Natural killer cell (primary cell): ENCODE measurements at places on chromosomes 11 and 22. TPM values are rescaled to one million over a fixed set of nuclear protein-coding genes. Genes with fewer than 3 reads are reported as not detected.
A peak's percentile ranks its signal among the peaks of the same experiment; 100 is the strongest.

Gene YPEL1
- total RNA-seq, result 59.9 TPM

Gene PYGM
- 4.1 TPM for total RNA-seq

GRCh38 chr11:90908074-90908473 lies 685.2 kb upstream of the CHORDC1 start:
- H3K4me1 ChIP-seq, result no peaks in the 10 kb centered on the region
- no peaks in the 10 kb centered on the region for H3K27me3 ChIP-seq
- H3K4me3 ChIP-seq, result no peak overlapping the region
- H3K27ac ChIP-seq, result no peak overlapping the region

DNA sequence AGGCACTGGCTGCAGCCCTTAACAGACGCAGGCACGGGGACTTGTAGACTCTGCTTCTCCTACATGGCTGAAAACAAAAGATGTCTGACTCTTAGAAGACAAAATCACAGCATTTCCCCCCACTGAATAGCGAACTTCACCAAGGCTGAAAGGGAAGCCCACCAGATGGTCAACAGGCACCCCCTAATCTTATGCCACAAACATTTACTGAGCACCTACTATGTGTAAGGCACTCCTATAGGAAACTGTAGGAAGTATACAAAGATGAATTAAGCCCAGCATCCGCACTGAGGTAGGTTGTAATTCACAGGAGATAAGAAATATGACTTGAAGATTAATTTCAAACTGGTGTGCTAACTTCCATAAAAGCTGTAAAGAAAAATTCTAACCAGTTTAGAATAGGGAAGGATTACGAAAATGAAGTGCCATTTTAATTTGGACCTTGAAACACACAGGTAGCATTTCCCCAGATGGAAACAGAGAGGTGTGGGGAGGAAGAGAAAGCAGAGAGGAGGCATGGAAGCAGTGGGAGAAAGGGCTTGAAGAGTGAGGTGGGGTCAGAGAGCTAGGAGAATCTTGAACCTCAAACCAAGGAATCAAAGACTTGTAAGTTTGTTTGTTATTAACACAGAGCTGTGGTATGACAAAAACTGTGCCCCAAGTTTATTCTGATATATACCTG lies 38.1 kb downstream of the NUMA1 start:
- H3K4me3 ChIP-seq, result peak overlapping the region; percentile 87
- H3K27ac ChIP-seq, result peak overlapping the region; percentile 88
- H3K36me3 ChIP-seq, result peaks cover 2% of the 10 kb centered on the region
- DNase-seq, result no peak
- no peaks in the 10 kb centered on the region for H3K27me3 ChIP-seq
- H3K4me1 ChIP-seq, result peaks cover 56% of the 10 kb centered on the region

- no peak overlapping the region for H3K4me3 ChIP-seq
- H3K4me1 ChIP-seq, result peaks cover 5% of the 10 kb centered on the region
- H3K36me3 ChIP-seq, result no peaks in the 10 kb centered on the region
- DNase-seq, result no peak
- H3K27me3 ChIP-seq, result no peaks in the 10 kb centered on the region
- H3K27ac ChIP-seq, result no peak overlapping the region
Measured at GRCh38 chr22:44151676-44152075, 29.0 kb upstream of the PARVG start.

DNA sequence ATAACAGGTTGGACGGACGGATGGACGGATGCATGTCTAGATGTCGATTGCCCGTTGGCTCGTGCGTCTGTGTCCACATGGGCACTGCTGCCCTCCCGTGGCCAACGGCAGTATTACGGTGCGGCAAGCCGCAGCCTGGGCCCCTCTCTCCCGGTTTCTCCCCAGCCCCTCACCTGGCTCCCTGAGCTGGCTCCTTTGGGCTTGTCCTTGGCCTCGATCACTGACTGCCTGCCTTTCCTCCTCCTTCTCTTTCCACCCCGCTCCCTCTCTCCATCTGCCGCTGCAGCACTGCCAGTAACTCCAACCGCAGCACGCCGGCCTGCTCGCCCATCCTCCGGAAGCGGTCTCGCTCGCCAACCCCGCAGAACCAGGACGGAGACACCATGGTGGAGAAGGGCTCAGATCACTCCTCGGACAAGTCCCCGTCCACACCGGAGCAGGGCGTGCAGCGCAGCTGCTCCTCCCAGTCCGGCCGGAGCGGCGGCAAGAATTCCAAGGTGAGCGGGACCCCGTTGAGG lies 77.3 kb downstream of the SCN3B start:
- no peaks in the 10 kb centered on the region for H3K36me3 ChIP-seq
- no peaks in the 10 kb centered on the region for H3K27me3 ChIP-seq
- no peak overlapping the region for H3K4me3 ChIP-seq
- no peak overlapping the region for H3K27ac ChIP-seq
- peak; percentile 61 for DNase-seq

Gene KRTAP5-7
- not detected for total RNA-seq

Gene MOGAT2
- not detected for total RNA-seq

- peaks cover 37% of the 10 kb centered on the region for H3K36me3 ChIP-seq
- no peaks in the 10 kb centered on the region for H3K27me3 ChIP-seq
- no peak overlapping the region for H3K4me3 ChIP-seq
Measured at GRCh38 chr11:3831378-3832239, 9.2 kb downstream of the RHOG start.

- peaks cover 14% of the 10 kb centered on the region for H3K4me1 ChIP-seq
- H3K27me3 ChIP-seq, result no peaks in the 10 kb centered on the region
- H3K4me3 ChIP-seq, result no peak overlapping the region
- DNase-seq, result peak; percentile 78
- no peak overlapping the region for H3K27ac ChIP-seq
Measured at GRCh38 chr11:69670158-69670845, 4.9 kb downstream of the LTO1 start.

- H3K36me3 ChIP-seq, result no peaks in the 10 kb centered on the region
- H3K27me3 ChIP-seq, result no peaks in the 10 kb centered on the region
- no peak overlapping the region for H3K4me3 ChIP-seq
- H3K4me1 ChIP-seq, result peaks cover 4% of the 10 kb centered on the region
- DNase-seq, result no peak
Measured at GRCh38 chr11:86209806-86210657, 34.5 kb upstream of the EED start.

Gene BAD
- 31.6 TPM for total RNA-seq

GRCh38 chr11:1834779-1835670 lies at the start of gene SYT8:
TSS of gene SYT8 (plus strand) at chr11:1834990. CDS start at chr11:1835106, 116 bp downstream.
- no peaks in the 10 kb centered on the region for H3K36me3 ChIP-seq
- DNase-seq, result peak; percentile 4
- peaks cover 4% of the 10 kb centered on the region for H3K27me3 ChIP-seq
- no peak within 1 kb of the TSS for H3K27ac ChIP-seq

Gene NXPE2
- not detected for total RNA-seq

DNA sequence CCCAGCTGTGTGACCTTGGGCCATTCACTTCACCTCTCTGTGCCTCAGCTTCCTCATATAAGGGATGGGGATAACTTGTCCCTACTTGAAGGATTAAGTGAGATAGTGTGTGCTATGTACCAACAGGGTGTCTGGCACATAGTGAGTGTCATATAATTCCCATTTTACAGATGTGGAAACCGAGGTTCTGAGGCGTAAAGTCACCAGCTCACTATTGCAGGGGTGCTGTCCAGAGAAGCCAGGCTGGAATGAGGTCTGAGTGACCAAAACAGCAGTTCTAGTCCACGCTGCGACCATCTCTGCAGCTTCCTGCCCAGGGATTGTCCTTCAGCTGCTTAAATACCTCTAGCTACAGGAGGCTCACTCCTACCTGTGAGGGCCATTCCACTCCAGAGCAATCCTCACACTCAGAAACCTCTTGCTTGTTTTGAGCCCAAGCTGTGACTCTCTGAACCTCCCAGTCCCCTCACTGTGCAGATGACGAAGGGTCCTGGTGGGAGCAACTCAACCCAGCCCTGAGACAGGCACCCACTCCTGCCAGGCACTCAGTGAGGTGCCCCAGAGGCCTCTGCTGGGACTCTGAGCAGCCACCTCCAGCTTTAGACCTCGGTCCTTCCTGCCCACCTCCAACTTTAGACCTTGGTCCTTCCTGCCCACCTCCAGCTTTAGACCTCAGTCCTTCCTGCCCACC lies 5.8 kb downstream of the MB start:
- H3K36me3 ChIP-seq, result no peaks in the 10 kb centered on the region
- no peak overlapping the region for H3K4me3 ChIP-seq
- peaks cover 29% of the 10 kb centered on the region for H3K4me1 ChIP-seq
- DNase-seq, result no peak

- H3K36me3 ChIP-seq, result no peaks in the 10 kb centered on the region
- H3K27me3 ChIP-seq, result no peaks in the 10 kb centered on the region
- no peaks in the 10 kb centered on the region for H3K4me1 ChIP-seq
- no peak overlapping the region for H3K4me3 ChIP-seq
Measured at GRCh38 chr11:102197670-102198139, 87.5 kb downstream of the YAP1 start.

GRCh38 chr11:85815186-85815931 lies 4.4 kb upstream of the SYTL2 start:
- no peak for DNase-seq
- peaks cover 11% of the 10 kb centered on the region for H3K4me1 ChIP-seq
- H3K27ac ChIP-seq, result no peak overlapping the region
- H3K27me3 ChIP-seq, result no peaks in the 10 kb centered on the region

Gene PRR5L
- 367 TPM for total RNA-seq

- H3K27ac ChIP-seq, result peak within 1 kb of the TSS; percentile 65
- peak within 1 kb of the TSS; percentile 53 for H3K4me3 ChIP-seq
- peaks cover 32% of the 10 kb centered on the region for H3K4me1 ChIP-seq
- H3K27me3 ChIP-seq, result no peaks in the 10 kb centered on the region
- no peaks in the 10 kb centered on the region for H3K36me3 ChIP-seq
Measured at GRCh38 chr22:40177738-40178416, at the start of gene TNRC6B. TSS of gene TNRC6B (plus strand) at chr22:40177925. CDS start at chr22:40178136, 211 bp downstream.

GRCh38 chr11:5042091-5042490 lies 4.2 kb upstream of the OR52J3 start:
- no peak overlapping the region for H3K4me3 ChIP-seq
- no peaks in the 10 kb centered on the region for H3K36me3 ChIP-seq
- H3K27me3 ChIP-seq, result no peaks in the 10 kb centered on the region
- no peak for DNase-seq

Gene HTATIP2
- 16.7 TPM for total RNA-seq

Gene KCNE3
- 1.3 TPM for total RNA-seq

GRCh38 chr22:24450610-24451009 lies 23.2 kb downstream of the ADORA2A start:
- H3K27me3 ChIP-seq, result no peaks in the 10 kb centered on the region
- H3K4me1 ChIP-seq, result no peaks in the 10 kb centered on the region
- DNase-seq, result no peak
- no peaks in the 10 kb centered on the region for H3K36me3 ChIP-seq
- H3K27ac ChIP-seq, result no peak overlapping the region
- H3K4me3 ChIP-seq, result no peak overlapping the region

DNA sequence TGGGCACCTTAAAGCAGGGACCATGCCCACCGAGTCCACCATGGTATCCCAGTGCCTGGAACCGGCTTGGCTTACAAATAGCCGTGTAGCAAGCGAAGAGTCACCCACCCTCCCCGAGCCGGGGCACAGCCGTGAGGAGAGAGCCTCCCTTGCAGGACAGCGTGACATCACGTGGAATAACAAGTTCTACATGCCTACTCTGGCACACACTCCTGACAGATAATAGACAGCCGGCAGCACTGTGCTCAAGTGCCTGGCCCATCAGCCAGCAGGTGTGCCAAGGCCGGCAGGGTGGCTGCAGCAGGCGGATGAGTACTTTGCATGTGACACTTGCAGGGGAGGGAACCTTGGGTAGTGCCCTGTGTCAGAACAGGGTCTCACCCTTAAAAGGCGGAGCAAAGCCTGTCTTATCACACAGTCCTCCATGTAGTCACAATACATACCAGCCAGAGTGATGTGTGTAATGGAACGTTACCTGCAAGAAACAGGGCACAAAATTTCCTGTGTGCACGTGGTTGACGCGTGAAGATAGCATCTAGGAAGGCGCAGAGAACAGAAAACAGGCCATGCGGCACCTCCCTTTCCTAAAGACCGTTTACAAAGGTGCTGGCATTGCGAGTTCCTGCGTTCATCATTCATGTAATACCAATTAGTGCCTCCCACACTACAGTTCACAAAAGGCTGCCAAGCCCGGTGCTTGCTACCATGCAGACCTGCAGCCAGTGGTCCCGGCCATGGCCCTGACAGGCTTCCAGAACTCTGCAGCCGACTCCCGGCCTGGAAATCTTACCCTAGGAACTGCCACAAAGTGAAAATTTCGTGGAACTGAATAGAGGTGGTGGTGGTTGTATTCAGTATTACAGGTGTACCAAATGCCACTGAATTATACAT lies 16.4 kb downstream of the TOM1 start:
- H3K4me3 ChIP-seq, result no peak overlapping the region
- H3K27ac ChIP-seq, result no peak overlapping the region
- H3K4me1 ChIP-seq, result peaks cover 4% of the 10 kb centered on the region
- DNase-seq, result no peak
- no peaks in the 10 kb centered on the region for H3K27me3 ChIP-seq
- peaks cover 13% of the 10 kb centered on the region for H3K36me3 ChIP-seq

Gene EFEMP2
- total RNA-seq, result 9.8 TPM

DNA sequence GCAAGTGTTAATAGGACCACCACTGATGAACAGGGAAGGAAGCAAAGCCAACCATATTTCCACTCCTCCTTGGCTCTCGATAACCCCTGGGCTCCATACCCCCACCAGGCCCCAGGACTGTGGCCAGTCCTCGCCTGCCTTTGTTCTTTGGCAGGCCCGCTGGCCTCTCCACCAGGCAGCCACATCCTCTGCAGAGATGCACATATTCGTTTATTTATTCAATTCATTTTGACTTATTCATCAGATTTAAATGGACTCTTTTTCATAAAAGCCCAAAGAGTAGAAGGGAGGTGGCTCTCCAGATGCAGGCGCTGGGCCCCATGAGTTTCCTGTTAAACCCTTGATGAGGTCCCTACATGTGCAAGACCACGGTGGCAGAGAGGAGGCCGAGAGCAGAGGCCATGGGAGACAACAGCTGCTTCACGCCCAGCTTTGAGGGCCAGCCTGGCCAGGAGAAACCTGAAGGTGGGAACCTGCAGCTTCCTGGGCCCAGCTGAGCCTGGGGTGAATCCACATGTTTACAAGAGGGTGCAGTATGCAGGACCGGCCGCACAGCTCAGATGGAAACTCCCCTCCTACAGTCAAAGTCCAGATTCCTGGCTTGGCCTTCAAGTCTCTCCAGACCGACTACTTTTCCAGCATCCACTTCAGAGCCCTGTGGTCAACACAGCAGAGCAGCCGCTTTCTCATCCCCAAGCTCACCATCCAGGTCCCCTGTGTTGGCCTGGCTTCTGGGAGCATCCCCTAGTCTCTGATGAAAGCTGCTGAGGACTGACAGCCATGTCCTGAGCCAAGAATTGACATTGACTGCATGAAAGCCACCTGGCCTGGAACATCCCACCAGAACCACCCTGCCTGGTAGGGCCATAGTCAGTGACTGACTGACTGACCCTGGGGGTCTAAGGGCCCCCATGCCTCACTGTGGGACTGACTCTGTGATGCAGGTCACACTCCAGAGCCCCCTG lies 39.7 kb upstream of the CCND1 start:
- no peak for DNase-seq
- H3K4me3 ChIP-seq, result no peak overlapping the region
- H3K4me1 ChIP-seq, result no peaks in the 10 kb centered on the region
- H3K27me3 ChIP-seq, result no peaks in the 10 kb centered on the region

- H3K27ac ChIP-seq, result no peak overlapping the region
- no peaks in the 10 kb centered on the region for H3K36me3 ChIP-seq
Measured at GRCh38 chr11:91984033-91984584, 240.5 kb upstream of the FAT3 start.

GRCh38 chr11:65854852-65855837 lies 2.8 kb downstream of the CFL1 start:
- no peaks in the 10 kb centered on the region for H3K27me3 ChIP-seq
- peaks cover 45% of the 10 kb centered on the region for H3K4me1 ChIP-seq
- DNase-seq, result no peak
